Activated T-cell treated with anti-CD3 and anti-CD28 coated beads for 4 hours (primary cell): ENCODE measurements at places on chromosomes 13 and 19.

- DNase-seq = no peak
Measured at GRCh38 chr13:44155422-44156293, 218.0 kb upstream of the SERP2 start.

DNA sequence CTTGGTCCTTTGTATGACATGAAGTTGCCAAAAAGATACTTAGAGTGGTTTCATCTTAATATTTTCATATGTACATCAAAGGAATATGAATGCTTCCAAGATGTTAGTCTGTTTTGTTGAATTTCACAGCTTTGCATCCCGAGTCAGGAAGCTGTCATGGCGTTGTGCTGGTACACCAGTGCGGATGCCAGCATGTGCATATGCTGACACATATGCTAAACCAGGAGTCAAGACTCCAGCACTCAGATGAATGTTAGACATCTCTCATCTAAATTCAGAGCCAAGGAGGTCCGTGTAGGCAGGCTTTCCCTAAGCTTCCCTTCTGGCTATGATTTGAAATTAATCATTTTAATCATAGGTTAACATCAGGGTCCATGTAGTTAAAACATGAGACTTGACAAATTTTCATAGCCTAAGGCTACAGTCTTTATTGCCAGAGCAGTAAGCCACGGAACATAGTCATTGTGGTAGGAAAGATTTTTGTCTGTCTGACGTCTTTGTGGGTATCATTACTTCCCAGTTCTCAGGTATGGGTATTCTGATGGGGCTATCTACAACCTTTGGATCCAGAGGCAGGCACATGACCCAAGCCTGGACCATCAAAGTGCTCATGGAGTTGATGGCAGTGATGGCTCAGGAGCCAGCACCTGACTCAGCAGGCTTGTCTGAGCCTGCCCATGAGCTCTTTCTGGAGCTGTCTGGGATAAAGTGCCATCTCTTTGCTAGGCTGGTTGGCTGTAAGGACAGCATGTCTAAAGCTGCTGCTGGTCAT, 246.1 kb downstream of the KCNRG start:
- no peak for DNase-seq

DNA sequence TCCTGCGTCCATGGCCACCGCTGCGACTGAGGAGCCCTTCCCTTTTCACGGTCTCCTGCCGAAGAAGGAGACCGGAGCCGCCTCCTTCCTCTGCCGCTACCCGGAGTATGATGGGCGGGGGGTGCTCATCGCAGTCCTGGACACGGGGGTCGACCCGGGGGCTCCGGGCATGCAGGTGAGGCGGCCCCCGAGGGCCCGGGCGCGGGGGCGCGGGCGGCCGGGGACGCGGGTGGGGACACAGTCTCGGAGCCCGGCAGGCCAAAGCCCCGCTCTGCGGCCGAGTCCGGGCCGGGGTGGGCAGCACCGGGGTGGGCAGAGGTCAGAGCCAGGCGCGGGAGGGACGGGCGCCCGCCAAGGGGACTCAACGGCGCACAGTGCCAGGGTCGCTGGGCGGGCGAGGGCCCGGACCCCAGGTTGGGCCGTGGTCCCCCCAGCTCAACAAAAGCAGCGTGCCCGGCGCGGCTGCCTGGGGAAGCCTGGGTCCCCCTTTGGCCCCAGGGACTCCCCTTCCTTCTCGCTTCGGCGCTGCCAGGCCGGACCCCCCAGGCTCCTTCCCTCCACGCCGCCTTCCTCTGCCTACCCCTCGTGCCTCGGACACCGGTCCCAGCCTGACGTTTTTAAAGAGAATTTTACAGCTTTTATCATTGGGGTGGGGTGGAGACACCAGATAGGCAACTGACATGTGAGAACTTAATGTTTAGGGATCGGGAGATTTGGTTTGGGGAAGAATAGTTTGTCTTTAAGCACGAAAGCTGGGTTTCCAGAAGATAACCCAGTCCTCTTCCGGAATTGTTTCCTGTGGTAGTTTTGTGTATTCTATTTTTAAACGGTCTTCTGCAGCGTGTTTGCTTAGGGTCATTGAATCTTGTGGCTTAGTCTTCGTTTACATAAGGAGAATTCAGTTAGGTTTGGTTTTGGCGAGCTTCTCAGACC, 509 bp downstream of the TPP2 start:
- no peak for DNase-seq

DNA sequence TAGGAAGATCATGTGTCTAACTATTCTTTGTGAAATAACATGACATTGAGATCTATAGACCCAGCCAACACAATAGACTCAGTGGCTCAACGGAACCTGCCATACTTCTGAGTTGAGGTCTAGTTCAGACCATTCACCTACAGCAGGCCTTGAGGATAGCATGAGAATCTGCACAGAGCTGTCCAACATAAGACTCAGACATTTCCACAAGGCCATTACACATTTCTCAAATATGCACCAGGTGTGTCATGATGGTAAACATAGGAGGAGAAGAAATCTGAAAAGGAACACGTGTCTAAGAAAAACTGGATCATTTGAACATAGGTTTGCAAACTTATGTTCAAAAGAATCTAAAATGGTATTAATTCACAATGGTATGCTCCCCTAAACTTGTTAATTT, 421.4 kb downstream of the SLITRK6 start:
- DNase-seq = no peak

DNA sequence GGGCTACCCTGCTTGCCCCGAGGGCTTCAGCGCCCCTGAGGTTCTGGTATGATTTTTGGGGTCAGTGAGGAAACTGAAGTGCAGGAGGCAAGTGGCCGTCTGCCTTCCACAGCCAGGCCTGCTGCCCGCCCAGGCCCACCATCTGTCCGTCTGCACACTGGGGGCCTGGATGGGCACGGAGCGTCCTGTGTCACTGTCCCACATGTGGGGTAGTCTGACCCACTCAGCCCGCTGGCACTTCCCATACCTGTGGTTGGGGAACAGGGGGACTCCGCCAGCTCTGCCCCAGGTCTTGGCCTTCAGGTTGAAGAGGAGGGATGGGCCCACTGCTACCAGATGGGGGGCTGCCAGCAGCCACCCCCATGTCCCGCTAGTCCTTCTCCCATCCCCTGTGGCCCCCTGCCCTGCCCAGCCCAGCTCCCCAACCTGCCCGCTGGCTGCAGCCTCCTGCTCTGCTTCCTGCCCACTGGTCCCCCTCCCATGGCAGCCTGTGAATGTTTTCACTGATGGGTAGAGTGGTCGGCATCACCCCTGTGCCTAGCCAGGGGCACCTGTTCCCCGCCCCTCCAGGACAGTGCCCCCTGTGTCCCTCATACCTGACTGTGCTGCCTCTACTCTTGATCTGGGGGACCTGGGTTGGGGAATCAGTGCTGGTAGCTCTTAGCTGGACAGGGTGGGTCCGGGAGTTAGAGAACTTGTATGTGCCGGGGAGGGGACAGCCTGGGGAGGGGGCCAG, 9.5 kb downstream of the PIAS4 start:
- no peak for DNase-seq
